GM04503 (cell line): ENCODE measurements at places on chromosomes 3 and 15.
A peak's percentile ranks its signal among the peaks of the same experiment; 100 is the strongest.

- no peak for DNase-seq
These were observed 45.7 kb downstream of the ZBTB11 start for GRCh38 chr3:101631098-101631796.

DNA sequence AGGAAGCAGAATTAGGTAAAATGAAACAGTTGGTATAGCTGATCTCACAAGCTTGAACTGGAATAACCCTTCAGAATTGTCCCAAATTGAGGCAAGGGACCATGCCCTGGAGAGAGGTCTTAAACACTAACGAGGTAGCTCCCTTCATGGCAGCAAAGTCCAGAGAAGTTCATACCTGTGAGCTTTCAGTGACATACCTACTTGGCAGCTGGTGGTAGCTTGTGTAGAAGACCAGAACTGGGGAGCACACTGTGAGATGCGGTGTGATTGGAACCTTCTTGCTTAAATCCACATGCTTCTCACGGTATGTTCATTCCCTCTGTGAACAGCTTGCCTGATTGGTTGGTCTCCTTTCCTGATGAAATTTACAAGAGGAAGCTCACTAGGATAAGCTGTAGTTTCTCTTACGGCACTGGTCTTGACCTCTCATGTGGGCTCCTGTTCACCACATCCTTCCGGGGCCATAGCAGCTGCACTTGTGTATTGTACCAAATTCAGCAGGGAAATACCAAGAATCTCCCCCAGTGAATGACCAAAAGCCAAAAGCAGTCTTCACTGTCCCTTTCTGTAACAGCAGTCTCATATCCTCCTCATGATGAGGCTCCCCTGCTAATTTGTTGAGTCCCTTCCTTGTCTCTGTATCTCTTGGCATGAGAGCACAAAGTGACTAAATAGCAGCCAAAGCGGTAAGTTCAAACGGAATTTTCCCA lies 483.7 kb upstream of the FRG2C start:
- DNase-seq: no peak

GRCh38 chr3:177530908-177531307 lies 333.6 kb upstream of the TBL1XR1 start:
- DNase-seq: no peak

DNA sequence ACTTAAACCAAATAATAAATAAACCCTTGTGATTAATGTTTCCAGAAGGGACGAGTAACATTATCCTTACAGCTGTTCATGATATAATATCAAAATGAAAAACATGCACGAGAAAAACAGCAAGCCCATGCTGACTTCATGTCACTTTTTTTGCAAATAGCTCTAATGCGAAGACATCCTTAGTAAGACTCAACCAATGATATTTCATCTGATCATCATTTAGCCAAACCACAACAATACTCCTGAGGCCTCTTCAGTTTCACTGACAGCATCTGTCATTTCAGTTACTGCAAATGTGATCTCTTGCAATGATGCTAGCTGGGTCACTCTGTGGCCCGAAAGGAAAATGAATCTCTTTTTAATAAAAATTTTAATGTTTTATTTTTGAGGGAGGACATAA lies 74.0 kb downstream of the POLR2M start:
- DNase-seq: no peak

DNA sequence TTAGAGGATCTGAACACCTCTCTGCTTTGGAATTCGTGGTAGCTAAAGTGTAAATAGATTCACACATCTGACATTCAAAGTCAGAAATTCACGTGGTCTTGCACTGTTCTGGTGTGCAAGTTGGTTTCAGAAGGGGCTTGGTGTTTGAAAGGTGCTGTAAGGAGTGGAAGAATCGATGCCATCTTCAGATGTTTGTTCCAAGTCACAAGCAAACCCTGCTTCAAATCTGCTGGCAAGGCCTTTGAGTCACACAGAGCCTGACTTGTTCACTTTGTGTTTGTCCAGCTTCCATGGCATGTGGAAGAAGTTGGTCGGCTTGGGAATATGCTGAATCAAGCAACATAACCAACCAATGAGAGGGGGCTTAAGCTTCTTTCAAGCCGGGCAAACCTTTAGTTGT lies 44.3 kb downstream of the SH3GL3 start:
- no peak for DNase-seq

GRCh38 chr3:37907906-37908305 lies 46.2 kb downstream of the CTDSPL start:
- no peak for DNase-seq

DNA sequence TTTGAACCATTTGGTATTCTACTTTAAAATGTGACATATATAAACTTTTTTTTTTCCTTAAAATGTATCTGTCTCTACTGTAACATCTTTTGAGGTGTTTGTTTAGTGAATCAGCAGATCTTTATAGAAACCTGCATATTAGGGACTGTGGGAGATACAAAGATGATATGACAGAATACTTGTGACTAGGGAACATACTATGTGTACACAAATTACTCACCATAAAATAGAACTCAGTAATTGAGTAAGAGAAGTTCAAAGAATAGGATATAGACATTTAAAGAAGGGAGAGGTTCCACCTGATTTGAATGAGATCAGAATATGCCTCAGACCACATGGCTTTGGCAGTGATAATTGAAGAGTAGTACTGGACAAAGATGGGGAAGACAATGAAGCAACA lies 47.9 kb downstream of the ATP2C1 start:
- no peak for DNase-seq

GRCh38 chr3:105662306-105662705 lies 206.5 kb downstream of the CBLB start:
- no peak for DNase-seq

GRCh38 chr3:53161820-53162671 lies 1.0 kb downstream of the PRKCD start:
- no peak for DNase-seq

GRCh38 chr3:65381496-65382010 lies 657.2 kb downstream of the MAGI1 start:
- no peak for DNase-seq

DNA sequence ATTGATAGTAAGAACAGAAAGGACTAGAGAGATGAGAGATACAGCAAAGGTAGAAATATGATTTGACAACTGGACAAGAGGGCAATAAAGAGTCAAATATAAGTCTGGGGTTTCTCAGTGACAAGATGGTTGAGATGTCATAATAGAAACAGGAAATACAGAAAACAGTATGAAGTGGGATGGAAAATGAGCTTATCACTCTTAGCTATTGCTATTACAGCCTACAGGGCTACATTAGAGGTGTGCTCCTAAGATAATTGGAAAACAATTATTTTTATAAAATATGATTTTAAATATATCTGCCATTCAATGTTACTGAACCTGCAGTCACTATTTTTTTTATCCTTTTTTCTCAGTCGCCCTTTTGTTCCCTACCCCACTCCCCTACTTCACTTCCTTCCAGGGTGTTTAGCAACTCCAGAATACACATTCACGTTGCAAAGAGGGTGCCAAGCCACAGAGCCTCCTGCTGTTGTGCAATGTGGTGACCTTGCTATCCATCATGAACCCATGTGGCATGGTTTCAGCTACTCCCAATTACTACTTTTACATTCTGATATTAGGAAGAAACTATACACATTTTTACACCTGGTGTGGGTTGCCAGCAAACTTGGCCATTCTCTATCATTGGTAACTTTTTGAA lies 6.0 kb downstream of the NRG4 start:
- DNase-seq: no peak

GRCh38 chr3:5423523-5423922 lies 236.0 kb downstream of the EDEM1 start:
- no peak for DNase-seq

DNA sequence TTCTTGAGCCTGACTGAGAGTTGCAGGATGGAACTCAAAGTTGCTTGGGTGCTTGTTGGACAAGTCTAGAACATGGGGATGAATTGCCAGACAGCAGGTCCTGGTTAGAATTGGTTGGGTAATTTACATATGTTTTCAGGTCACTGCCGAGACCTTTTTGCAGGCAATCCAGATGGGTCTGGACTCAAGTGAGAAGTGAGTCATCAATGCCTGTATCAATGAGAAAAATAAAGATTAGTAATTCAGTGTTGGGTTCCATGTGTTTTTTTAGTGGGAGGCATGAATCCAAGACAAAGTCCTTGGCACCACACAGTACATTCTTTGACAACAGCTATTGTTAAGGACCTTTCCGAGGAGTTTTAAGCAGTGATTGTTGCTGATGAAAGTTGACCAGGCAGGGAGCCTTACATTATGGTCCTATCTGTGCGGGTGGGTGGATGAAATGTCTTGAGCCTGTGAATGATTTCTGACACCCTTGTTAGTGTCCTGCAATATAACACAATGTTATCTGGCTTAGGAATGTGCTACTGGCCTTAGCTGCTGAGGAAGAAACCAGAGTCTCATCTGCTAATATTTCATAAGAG lies 77.7 kb downstream of the CRYGS start:
- DNase-seq: no peak

DNA sequence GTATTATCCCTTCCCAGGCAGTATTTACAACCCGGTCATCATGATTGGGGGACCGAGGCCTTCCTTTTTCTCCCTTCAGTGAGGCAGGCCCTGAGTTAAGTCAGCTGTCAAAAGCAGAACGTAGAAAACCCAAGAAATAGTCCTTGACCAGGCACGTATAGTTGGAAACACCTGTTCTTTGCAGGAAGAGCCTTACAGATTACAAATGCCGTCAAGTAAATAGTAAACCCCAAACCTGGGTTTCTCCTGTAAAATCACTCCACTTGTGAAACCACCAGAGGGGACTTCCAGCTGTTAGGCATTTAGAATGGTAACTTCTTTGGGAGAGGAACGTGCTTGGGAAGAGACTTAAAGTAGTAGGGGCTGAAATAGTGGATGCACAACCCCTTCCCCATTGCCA lies 1.0 kb upstream of the BTBD1 start:
- no peak for DNase-seq

DNA sequence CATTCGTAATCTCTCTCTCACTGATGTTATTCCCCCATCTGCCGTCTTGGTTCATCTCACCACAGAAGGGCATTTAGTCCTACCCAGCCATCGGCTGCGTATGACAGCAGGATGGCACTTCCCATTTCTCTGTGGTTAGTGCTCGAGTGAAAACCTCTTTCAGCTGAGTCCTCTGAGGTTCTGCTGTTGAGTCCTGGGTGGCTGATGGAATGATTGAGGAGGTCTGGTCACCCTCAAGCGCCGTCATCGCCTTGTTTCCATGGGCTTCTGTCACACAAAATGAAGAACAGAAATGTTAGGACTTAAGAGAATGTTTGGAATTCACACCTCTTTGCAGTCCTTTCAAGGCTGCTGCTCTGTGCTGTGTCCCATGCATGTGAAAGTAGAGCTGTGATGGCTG lies 9.4 kb upstream of the SACM1L start:
- DNase-seq: no peak

GRCh38 chr3:127670229-127670559 lies 2.6 kb upstream of the ABTB1 start:
- DNase-seq: no peak

- no peak for DNase-seq
These were observed 4.1 kb downstream of the ZNF717 start for GRCh38 chr3:75781079-75781745.

- DNase-seq: no peak
These were observed 269.6 kb upstream of the ST8SIA2 start for GRCh38 chr15:92123962-92124656.

DNA sequence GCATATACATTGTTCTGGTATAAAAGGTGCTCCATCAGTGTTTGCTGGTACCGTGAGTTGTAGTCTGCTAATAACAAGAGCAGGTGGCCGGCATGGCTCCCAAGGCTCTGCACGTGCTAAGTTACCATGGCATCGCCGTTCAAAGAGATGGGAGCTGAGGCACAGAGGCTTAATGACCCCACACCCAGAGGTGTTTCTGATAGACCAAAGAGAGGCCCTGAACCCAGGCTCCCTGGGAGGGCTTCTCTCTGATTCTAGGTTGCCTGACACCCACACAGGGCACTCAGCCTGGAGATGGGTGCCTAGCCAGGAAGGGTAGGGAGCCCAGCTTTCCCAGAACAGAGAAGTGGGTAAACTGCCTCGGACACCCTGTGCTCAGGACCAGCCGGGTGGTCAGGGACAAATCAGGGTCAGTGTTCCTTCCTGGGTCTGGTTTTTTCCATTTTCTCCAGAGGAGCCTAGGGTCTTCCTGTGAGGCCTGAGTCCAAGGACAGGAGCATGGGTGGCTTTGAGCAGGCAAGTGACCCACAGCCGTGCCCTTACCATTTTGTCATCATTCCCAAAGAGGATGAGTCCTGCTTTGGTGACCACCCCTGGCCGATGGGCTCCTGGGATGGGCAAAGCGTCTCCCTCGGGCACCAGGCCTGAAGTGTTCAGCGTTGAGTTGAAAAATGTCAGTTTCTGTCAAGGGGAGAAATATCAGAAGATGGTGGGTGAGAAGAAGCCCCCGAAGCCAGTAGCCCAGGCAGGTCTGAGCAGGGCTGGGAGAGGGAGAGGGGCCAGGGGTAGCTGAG lies 27.3 kb downstream of the ALDH1L1 start:
- no peak for DNase-seq

- DNase-seq: no peak
These were observed 76.3 kb upstream of the IQSEC1 start for GRCh38 chr3:13149330-13150108.

DNA sequence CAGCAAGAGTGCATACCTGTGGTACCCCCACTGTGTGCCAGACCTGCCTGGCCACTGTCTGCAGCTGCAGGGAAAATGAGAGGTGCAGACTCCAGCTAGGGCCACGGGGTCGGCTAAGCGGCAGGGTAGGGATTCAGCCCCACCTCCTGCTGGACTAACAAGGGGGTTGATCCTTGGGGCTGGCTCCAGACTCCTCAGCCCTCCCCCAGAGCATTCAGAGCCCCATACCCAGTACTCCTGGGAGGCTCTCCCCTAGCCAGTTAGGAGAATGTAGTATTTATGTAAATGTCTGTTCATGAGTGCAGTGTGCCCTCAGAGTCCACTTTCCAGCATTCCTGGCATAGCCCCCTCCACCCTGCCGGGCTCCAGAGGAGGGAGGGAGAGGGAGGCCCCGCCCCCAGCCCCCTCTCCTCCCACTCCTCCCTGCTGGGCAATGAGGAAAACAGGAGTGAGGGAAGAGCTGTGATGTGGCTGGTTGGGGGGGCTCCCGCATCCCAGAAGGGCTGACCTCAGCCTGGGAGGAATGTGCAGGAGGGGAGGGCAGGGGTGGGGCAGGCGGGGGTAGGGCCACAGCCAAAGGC lies 4.5 kb upstream of the SEMA3B start:
- peak; percentile 80 for DNase-seq
